ENCODE measurements at places on chromosomes 2 and 18.

DNA sequence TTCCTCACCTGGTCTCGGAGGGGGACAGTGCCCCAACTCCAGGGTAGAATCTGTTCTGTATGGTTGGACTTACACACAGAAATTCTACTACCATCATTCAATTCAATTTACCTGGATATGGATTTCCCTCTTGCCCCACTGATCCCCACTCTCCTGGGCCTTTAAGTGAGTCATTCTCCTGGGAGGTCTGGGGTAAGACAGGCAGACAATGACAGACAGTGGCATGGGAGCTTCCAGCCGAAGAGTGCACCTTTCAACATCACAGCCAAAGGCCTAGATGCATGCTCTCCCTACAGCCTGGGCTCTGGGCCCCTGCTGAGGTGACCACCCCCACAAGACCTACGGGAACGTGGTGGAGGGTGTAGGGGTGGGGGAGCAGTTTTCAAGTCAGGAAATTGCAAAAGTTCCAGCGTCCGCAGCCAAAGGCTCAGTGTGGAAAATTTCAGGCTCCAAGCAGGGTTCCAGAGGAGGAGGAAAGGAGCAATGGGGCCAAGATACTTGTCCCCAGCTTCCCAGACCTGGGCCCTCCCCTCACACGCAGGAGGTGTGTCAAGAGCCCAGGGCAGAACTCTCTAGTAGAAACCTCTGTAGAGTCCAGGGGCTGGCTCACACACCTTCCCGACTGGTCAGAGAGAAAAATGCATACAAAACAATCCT lies 296.4 kb downstream of the CYP26B1 start:
- no peak overlapping the region for H3K4me3 ChIP-seq
- ATAC-seq, result no peak
- no peak overlapping the region for H3K27ac ChIP-seq
- H3K4me1 ChIP-seq, result no peaks in the 10 kb centered on the region
- H3K36me3 ChIP-seq, result no peaks in the 10 kb centered on the region
- H3K27me3 ChIP-seq, result peaks cover 3% of the 10 kb centered on the region

- H3K4me1 ChIP-seq, result no peaks in the 10 kb centered on the region
- no peak overlapping the region for H3K27ac ChIP-seq
- no peak for ATAC-seq
- H3K4me3 ChIP-seq, result no peak overlapping the region
Measured at GRCh38 chr2:58054264-58054663, 7.7 kb downstream of the VRK2 start.

DNA sequence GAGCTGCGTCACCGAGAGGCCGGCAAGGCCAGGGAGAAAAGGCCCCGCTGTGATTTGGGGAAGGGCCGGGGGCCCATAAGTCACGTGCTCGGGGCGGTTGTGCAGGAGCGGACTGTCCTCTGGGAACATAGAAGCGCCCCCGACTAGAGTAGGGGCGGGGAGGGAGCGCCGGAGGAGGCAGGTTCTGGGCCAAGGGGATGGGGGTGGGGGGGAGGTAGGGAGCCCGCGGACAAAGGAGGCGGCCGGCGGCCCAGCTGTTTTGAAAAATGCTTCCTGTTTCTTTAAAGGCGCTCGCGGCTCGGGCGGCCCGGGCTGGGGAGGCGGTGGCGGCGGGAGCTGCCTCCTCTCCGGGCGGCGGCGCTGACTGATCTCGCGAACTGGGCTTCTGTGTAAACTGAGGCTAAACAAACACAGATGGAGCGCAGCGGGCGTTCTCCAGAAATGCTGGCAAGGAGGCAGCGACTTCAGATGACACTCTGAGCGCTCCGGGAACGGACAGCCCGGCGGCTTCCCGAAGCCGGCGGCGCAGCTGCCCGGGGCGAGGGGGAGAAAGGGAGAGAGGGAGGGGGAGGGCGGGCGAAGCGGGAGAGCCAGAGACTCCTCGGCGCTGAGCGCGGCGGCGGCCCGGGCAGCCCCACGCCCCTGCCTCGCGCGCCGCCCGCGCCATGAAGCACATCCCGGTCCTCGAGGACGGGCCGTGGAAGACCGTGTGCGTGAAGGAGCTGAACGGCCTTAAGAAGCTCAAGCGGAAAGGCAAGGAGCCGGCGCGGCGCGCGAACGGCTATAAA lies at the start of gene ATOH8:
Gene ATOH8 (plus strand): TSS at position 467 of the 788 bp plus-strand sequence. CDS start 199 bp downstream, at position 666.
- peaks cover 45% of the 10 kb centered on the region for H3K27me3 ChIP-seq
- H3K4me1 ChIP-seq, result peaks cover 6% of the 10 kb centered on the region
- peak within 1 kb of the TSS; percentile 72 for H3K4me3 ChIP-seq
- no peak within 1 kb of the TSS for H3K27ac ChIP-seq
- no peak for ATAC-seq

- no peak overlapping the region for H3K4me3 ChIP-seq
- H3K27me3 ChIP-seq, result no peaks in the 10 kb centered on the region
- no peak overlapping the region for H3K27ac ChIP-seq
- no peak for ATAC-seq
Measured at GRCh38 chr2:21559351-21559750, 435.6 kb downstream of the TDRD15 start.

GRCh38 chr18:31450409-31450808 lies 2.9 kb downstream of the DSG3 start:
- no peaks in the 10 kb centered on the region for H3K27me3 ChIP-seq
- ATAC-seq, result no peak
- H3K4me3 ChIP-seq, result no peak overlapping the region
- no peaks in the 10 kb centered on the region for H3K36me3 ChIP-seq
- no peaks in the 10 kb centered on the region for H3K4me1 ChIP-seq

DNA sequence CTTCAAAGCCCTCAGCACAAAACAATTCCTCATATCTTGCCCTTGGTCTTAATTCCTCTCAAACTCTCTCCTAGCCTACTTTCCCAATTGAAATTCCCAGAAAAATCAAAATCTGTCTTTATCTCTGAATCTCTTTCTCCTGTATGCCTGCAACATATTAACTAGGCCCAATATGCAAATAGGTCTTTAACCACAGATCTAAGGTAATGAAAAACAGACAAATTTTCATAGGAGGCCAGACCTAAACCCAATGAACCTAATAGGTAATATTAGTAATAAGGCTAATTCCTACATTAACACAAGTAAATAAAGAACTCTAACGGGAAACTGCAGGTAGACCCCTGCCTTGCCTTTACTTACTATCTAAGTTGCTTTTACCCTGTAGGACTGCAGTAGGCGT lies 41.4 kb downstream of the WDR33 start:
- H3K4me3 ChIP-seq, result no peak overlapping the region
- ATAC-seq, result no peak
- H3K27ac ChIP-seq, result no peak overlapping the region
- H3K4me1 ChIP-seq, result peaks cover 7% of the 10 kb centered on the region
- peaks cover 63% of the 10 kb centered on the region for H3K36me3 ChIP-seq
- no peaks in the 10 kb centered on the region for H3K27me3 ChIP-seq

DNA sequence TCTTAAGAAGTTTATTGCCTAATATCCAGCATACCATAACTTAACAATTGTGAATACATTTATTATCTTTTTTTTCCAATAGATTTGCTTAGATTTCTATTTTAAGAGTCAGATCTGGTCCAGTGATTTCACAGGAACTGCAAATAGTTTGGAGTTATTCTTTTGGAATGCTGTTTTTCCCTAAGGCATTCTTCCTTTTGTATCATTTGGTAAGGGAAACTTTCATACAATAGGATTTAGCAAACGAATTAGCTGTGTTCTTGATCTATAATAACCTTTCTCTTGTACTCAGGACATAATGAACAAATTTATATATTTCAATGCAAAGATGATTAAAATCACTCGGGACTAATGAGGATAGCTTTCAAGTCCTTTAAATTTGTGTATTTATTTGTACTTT lies 201.6 kb downstream of the ERBB4 start:
- ATAC-seq, result no peak
- H3K36me3 ChIP-seq, result no peaks in the 10 kb centered on the region
- H3K27ac ChIP-seq, result no peak overlapping the region
- no peaks in the 10 kb centered on the region for H3K4me1 ChIP-seq
- H3K27me3 ChIP-seq, result no peaks in the 10 kb centered on the region
- no peak overlapping the region for H3K4me3 ChIP-seq

DNA sequence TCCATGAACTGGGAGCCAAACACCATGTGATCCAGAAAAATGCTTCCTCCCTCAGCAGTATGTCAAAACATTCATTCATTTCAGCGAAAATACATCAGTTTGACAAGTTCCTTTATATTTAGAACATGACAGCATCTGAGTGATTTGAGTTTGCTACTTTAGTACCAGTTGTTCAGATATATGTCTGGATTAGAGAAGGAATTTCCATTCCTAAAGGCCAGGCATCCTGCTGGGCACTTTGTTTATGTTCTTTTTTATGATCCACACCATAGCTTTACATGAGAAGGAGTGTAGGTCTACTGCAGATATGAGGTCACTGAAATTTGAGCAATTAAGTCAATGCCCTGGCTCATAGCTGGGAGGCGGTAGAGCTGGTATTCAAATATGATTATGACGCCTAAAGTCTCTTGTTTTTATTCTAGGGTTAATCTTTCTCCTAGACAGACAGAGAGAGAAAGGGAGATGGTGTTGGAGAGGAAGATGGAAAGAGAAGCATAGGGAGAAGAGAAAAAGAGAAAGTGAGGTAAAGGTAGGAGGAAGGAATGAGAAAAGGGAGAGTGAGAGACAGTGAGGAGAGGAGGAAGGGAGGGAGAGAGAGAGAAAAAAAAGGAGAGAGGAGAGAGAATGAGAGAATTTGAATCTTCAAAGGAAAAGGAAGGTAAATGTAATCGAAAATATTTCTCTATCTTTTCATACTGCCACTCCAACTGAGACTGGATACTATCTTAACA lies 839.5 kb upstream of the FANCL start:
- H3K4me1 ChIP-seq, result no peaks in the 10 kb centered on the region
- no peak overlapping the region for H3K27ac ChIP-seq
- no peak overlapping the region for H3K4me3 ChIP-seq
- ATAC-seq, result no peak

DNA sequence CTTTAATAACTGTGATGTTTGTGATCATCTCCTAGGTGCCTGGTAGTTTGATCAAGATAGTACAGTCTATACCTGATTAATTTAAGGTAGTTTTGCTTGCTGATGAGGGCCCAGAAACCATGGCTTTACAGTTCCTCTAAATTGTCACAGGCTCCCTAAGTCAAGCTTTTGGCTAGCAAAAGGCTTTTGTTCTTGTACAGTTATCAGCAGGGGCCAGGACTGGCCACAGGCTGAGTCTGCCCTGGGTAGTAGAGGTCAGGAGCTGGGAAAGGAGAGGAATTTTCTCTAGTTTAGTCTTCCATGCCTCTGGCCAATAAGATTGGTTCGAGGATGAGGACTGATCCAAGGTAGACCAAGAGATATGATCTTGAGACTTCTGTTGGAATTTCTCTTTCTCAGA lies 3.6 kb upstream of the BOD1L2 start:
- peaks cover 4% of the 10 kb centered on the region for H3K27me3 ChIP-seq
- no peak overlapping the region for H3K4me3 ChIP-seq
- no peak for ATAC-seq
- H3K27ac ChIP-seq, result no peak overlapping the region

DNA sequence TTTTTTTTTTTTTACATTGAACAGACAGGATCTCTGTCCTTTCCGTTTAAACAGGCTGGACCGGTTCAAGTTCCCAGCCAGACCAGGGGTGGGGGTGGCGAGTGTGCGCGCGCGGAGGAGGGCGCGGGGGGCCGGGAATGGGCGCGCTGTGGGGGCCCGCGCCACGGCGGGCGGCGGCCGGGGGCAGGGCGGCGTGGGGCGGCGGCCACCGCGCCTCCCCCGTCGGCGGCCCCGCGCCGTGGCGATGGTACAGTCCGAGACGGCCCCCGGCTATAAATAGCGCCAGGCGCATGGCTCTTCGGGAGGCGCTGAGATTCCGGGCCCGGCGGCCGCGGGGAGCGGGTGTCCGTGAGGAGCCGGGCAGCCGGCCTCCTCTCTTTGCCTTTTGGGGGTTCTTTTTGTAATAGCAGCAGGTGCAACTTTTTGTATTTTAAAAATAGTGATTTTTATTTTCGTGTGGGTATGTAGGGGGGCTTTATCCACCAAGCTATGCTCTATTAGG lies 430 bp upstream of the CELF4 start:
- no peak for ATAC-seq
- H3K27me3 ChIP-seq, result peaks cover 68% of the 10 kb centered on the region
- H3K36me3 ChIP-seq, result no peaks in the 10 kb centered on the region
- no peak overlapping the region for H3K27ac ChIP-seq

DNA sequence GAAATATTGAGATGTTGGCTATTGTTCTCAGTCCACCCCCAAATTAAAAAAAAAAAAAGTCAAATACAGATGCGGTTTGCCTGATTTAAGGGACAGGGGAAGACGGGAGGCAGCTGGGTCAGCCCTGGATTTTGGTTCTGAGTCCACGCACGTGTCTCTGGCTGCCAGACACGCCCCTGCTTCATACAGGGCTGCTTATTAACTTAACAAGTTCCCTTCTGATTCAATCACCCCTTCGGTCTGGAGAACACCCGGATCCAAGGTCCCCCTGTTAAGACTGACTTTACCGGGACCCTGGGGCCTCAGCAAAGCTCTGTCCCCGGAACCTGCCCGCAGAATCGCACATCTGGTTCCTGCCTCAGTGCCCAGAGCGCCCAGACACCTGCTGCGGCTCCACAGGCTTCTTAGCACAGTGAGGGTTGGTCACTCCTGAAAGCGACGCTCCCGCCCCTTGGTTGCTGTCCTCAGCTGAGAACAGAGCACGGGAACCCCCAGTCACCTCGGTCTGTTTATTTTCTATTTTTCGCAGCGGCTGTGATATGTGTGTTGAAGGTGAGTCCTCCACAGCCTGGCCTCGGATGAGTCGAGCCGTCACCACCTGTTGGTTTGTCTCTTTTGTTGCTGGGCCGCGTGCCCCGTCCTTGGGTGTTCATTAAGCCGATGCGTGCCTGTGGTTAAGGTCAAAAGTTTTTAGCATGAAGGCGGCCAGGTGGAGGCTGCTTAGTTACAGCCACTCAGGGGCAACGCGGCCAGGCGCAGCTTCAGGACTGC lies 57.2 kb downstream of the RTP5 start:
- H3K36me3 ChIP-seq, result no peaks in the 10 kb centered on the region
- no peak overlapping the region for H3K27ac ChIP-seq
- peaks cover 6% of the 10 kb centered on the region for H3K4me1 ChIP-seq
- no peak overlapping the region for H3K4me3 ChIP-seq

DNA sequence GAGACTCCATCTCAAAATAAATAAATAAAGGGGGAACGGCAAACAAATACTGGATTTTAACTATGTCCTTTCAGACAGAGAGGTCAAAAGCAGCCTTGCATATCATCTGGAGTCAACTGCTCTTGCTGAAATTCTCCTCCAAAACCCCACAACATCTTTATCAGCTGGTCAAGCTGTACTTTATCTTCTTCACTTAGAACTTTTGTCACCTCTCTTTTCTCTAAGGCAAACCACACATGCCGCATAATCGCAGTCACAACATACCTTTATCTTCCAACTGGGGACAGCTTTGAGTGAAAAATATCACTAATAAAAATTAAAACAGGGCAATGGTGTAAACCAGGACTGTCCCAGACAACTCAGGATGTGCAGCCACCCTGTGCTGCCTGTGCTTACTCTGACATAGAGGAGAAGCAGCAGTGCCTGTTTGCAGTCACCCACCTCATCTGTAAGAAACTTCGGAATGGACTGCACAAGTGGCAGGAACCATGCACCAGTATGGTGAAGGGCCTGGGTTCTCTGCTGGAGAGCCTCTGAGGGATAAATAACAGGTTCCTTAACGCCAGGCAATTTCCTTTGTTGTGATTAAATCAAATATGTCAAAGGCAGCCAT lies 6.2 kb downstream of the MPPE1 start:
- H3K27me3 ChIP-seq, result no peaks in the 10 kb centered on the region
- no peak overlapping the region for H3K4me3 ChIP-seq
- H3K4me1 ChIP-seq, result peaks cover 4% of the 10 kb centered on the region
- H3K36me3 ChIP-seq, result peaks cover 74% of the 10 kb centered on the region

GRCh38 chr2:151576080-151576479 lies 158.2 kb downstream of the NEB start:
- no peaks in the 10 kb centered on the region for H3K4me1 ChIP-seq
- no peak overlapping the region for H3K27ac ChIP-seq
- H3K4me3 ChIP-seq, result no peak overlapping the region
- ATAC-seq, result no peak

Measured in activated T-helper 17 cell treated with anti-CD3 and anti-CD28 coated beads, Interleukin-2, amount 50 U/mL, for 72 hours (primary cell).